Esophagus squamous epithelium (tissue), 5 donors: ENCODE measurements at places on chromosomes 16 and 17.

DNA sequence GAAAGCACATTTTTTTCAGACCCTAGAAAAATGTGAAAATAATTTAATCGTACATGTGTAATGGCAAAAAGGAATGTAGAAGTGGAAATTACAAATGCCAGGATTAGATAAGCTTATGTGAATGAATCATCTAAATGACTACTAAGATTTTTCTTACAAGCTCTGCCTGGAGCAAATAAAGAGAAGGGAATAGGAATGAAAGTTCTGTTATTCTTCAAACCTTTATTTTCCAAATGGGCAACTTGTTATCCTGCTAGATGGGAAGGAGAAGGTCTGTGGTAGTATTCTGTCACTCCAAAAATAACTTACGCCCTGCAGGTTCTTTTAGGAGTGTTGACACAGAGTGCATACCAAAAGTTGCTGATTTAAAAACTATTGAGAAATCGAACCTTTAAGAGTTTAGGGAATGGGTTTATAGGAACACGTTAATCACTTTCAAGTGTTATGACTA is 9.7 kb downstream of the CTCF start:
- DNase-seq = no peak

GRCh38 chr16:54402270-54402669 is 115.7 kb upstream of the IRX3 start:
- no peak for DNase-seq

- no peak for DNase-seq
Observed at GRCh38 chr17:521561-522325, 169.1 kb upstream of the RPH3AL start.

GRCh38 chr17:16934133-16934795 is 37.7 kb downstream of the TNFRSF13B start:
- no peak for DNase-seq

- no peak for DNase-seq
Observed at GRCh38 chr16:78591682-78592103, 492.2 kb downstream of the WWOX start.

DNA sequence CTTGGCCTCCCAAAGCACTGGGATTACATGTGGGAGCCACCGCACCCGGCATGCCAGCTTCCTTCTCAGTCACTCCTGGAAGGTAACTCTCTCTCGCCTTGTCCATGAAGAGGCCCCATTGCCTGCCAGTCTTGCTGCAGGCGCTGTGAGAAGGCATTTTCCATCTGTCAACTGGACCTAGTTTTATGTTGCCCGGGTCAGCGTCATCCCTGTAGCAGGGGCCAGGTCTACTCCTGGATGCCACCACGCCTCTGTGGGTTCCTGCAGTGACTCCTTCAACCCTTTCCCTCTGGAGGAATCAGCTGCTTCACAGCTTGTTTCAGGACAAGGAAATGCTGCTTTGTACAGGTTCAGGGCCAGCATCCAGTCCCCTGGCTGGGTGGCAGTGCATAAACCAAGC is 2.6 kb upstream of the NLRC3 start:
- DNase-seq = no peak

DNA sequence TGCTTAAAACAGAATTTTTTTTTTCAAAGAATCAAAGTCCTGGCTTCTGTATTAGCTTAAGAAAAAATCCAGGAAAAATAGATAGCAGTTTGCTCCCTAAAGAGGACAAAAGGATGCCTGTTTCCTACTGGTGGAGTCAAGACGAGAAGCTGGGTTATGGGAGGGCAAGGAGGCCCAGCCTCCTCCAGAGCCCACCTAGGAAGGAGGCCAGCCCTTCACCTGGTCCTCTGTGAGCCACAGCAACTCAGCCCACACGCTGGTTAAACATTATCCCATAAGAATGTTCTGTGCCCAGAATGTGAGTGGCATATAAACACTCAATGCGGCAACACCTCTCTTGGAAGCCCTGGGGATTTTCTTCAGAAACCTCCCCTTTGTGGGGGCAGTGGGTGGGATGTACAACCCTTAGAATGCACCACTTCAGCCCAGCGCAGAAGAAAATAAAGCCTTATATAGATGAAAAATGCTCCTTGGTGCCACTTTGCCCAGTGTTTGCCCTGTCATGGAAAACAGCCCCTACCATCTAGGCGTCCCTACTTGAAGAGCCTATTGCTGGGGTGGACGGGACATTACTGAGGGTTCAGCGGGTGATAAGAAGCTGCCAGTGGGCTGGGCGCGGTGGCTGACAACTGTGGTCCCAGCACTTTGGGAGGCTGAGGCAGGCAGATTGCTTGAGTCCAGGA is 48.0 kb downstream of the TEKT5 start:
- no peak for DNase-seq

DNA sequence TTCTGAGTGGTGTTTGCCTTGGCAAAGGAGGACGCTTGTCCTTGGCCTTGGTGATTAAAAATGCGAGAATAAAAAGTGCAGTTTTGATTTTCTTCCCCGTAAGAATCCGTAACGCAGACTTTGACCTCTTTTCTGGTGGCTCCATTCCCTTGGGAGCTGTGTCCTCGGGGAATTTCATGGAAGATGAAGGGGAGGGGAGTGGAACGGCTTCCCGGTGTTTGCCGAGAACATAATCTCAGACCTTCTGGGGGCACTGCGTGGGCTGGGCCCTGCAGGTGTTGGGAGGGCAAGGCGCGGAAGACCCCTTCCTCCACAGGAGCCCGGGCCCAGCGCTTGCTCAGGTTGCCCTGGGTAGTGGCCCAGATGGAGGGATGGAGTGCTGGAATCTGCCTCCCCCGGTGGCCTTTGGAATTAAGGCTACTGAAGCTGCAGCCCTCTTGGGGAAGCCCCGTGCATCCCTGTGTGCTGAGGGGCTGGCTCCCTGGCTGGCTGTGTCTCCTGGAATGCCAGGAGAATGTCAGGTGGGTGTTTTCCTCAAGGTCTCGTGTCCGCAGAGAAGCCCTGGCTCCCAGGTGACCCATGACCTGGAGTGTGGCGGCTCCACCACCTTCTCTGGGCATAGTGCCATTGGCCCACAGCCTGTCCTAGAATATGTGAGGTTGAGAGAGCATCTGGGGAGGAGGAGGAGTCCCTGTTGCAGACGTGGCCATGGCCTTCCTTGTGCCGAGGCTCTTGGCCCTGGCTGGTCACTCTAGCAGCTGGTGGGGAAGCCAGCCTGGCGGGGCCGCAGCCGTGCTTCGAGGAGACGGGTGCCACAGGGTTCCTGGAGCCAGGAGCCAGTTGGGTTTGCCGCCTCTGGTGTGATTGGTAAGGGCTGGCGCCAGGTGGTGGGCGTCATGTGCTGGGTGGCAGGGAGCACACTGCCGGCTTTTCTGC is 3.1 kb downstream of the BAIAP2 start:
- DNase-seq = no peak
